ENCODE measurements at places on chromosomes 4 and X. TPM values are rescaled to one million over a fixed set of nuclear protein-coding genes. Genes with fewer than 3 reads are reported as not detected.

DNA sequence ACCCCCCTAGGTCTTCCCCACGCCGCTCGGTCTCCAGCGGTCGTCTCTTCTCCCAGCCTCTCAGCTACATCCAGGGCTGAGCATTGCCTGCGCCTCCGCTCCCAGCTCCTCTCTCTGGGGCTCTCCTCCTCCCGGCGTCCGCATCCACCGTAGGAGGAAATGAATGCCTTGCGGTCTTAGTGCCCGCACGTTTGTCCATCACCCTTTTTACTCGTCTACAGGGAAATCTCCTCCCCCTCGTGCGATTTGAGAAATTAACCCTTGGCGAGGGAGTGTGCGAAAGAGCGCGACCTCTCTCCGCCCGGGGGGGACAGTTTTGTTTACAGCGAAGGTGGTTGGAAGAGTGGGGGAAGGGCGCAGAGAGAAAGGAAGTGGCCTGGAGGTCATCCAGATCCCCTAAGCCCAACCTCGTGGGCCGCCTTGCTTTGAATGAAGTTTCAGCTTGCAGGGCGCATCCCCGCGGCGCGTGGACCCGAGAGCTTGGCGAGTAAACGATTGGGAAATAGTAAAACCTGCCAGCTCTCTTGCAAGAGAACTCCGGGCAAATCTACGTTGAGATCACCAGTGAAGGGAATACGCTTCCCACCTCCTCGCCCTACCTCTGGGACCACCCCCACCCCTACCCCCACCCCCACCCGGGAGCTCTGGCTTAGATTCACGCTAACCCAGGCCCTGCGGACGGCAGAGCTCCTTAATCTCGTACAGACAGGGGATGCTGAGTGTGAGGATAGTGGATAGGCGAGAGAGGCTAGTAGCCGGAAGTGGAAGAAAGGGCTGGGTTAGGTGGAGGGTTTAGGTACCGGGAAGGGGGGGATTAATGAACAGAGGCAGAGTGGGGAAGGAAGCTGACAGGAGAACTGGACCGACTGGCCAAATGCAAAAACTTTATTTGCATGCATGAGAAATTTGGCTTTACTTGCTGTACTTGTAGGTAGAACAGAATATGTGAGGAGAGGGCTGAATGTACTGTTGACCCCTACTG is at the start of gene ELOVL6:
TSS of gene ELOVL6 (minus strand) at position 181 of the 982 bp plus-strand sequence. CDS start 280 bp downstream, outside the sequence.
- DNase-seq, result no peak
- H3K4me1 ChIP-seq, result no peaks in the 10 kb centered on the region

- H3K4me1 ChIP-seq, result no peaks in the 10 kb centered on the region
- no peak for DNase-seq
- no peaks in the 10 kb centered on the region for H3K27me3 ChIP-seq
- H3K36me3 ChIP-seq, result no peaks in the 10 kb centered on the region
- no peak overlapping the region for H3K4me3 ChIP-seq
Measured at GRCh38 chr4:166284221-166284620, 411.2 kb downstream of the TLL1 start.

DNA sequence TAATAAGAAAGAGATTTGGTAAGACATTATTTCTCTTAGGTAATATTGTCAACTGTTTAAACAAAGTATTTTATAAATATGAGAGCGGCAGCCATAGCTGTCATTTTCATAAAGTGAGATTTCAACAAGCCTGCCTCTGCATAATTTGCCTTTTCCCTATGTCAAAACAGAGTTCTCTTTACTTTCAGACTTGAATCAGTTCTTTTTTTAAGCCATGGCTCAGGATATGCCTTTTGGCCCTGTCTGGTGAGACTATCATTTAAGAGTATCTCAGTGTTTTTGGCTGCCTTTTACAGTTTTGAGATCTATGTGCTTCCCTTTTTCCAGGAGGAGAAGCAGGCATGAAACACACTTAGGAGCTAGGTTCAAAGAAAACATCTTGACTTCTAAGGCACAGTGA is 7.5 kb upstream of the GUCY1A1 start:
- H3K27ac ChIP-seq, result no peak overlapping the region
- no peak for DNase-seq
- H3K36me3 ChIP-seq, result no peaks in the 10 kb centered on the region

- H3K4me1 ChIP-seq, result no peaks in the 10 kb centered on the region
- peak; percentile 10 for DNase-seq
- peak overlapping the region; percentile 12 for H3K4me3 ChIP-seq
- H3K27me3 ChIP-seq, result no peaks in the 10 kb centered on the region
- no peaks in the 10 kb centered on the region for H3K36me3 ChIP-seq
Measured at GRCh38 chr4:13705521-13706041, 78.1 kb upstream of the BOD1L1 start.

- H3K4me3 ChIP-seq, result no peak overlapping the region
- H3K27ac ChIP-seq, result no peak overlapping the region
- no peaks in the 10 kb centered on the region for H3K4me1 ChIP-seq
- DNase-seq, result no peak
- H3K36me3 ChIP-seq, result no peaks in the 10 kb centered on the region
Measured at GRCh38 chr4:27008679-27009078, 148.0 kb downstream of the STIM2 start.

DNA sequence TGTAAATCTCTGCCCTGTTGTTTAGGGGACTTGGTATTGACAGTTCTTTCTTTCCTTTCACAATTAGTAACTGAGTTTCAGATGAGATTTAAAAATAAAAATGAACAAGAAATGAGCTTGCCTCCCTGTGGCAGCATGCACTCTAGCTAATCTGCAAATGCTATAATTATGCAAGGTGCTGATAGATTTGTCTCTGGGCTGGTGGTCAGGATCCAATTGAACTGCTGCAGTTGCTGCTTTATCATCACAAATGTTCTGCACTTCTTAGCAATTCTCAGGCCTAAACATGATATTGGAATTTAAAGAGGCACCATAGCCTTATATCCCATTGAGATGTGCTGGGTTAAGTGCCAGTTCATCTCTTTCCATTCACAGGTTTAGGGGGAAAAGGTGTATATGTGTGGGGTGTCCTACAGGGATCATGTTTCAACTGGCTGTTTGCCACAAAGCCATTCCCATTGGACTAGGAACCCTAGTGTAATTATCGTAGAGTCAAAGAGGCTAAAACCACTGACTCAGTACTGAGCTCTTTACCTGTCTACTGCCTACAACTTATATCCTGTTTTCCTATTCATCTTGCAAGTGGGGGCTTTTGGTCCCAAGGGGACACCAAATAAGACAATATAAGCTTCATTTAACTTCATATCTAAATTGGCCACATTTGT is 260.3 kb upstream of the TEX13A start:
- H3K4me1 ChIP-seq, result no peaks in the 10 kb centered on the region
- H3K4me3 ChIP-seq, result no peak overlapping the region
- DNase-seq, result no peak

GRCh38 chr4:159768016-159768415 is 665.1 kb downstream of the RAPGEF2 start:
- no peak overlapping the region for H3K27ac ChIP-seq
- no peaks in the 10 kb centered on the region for H3K4me1 ChIP-seq
- no peaks in the 10 kb centered on the region for H3K36me3 ChIP-seq

GRCh38 chr4:33658971-33659370 is 2585.3 kb downstream of the ARAP2 start:
- no peak overlapping the region for H3K27ac ChIP-seq
- no peaks in the 10 kb centered on the region for H3K4me1 ChIP-seq
- DNase-seq, result no peak
- H3K4me3 ChIP-seq, result no peak overlapping the region
- H3K36me3 ChIP-seq, result no peaks in the 10 kb centered on the region

PDLIM3 gene
- total RNA-seq, result 0.10 TPM

TBC1D9 gene
- 21.7 TPM for total RNA-seq

Data from Panc1 (cell line).